ENCODE measurements at places on chromosomes 11 and 22.
A peak's percentile ranks its signal among the peaks of the same experiment; 100 is the strongest.

DNA sequence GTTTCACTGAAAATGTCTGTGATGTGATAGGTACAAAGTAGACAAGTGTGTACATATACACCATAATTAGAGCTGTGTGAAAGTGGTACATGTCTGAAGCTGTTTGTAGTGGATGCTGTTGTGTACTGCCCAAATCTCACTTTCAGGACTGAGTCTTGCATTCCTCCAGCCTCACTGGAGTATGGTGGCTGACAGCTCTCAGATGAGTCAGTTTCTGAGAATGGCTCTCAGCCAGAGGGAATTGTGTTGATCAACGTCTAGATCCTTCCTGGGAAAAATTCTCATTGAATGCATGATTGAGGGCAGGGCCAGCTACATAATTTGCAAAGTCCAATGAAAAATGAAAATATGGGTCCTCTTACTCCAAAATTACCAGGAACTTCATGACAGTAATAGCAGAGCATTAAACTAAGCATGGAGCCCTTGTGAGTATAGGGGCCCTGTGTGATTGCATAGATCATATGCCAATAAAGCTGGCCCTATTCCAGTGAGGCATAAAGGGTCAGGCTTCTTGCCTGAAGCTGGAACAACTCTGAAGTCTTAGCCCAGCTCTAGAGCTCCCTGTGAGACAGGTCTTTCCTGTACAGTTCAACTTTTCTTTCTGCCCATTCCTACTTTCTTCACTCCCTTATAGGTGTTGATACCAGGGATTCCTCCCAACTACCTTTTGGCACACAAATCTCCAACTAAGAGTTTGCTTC, 10.8 kb upstream of the CYP2R1 start:
- peak; percentile 19 for DNase-seq

DNA sequence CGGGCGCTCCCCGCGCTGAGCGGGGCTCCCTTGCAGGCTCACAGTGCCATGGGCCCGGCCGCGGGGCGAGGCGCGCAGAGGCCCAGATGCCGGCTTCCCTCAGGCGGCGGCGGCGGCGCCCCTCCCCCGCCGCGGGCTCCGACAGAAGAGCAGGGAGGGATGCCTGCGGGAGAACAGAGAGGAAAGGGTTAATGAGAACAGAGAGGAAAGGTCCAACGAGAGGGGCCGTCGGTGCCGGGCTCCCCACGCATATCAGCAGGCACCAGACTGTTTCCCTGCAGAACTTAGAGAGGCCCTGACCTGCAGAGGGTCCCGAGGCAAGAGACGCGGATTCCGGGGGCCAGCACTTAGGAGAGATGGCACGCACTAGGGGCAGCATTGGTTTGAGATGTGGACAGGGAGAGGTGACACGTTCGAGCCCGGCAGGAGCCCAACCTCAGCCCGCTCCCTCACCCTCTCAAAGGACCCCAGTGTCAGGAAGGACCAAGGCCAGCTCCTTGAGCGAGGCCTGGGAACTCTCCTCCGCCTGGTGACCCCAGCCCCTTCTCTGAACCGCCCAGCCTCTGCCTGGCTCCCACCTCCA, 9.1 kb downstream of the NRXN2 start:
- no peak for DNase-seq

GRCh38 chr11:118834427-118835028, 43.6 kb upstream of the DDX6 start:
- no peak for DNase-seq

DNA sequence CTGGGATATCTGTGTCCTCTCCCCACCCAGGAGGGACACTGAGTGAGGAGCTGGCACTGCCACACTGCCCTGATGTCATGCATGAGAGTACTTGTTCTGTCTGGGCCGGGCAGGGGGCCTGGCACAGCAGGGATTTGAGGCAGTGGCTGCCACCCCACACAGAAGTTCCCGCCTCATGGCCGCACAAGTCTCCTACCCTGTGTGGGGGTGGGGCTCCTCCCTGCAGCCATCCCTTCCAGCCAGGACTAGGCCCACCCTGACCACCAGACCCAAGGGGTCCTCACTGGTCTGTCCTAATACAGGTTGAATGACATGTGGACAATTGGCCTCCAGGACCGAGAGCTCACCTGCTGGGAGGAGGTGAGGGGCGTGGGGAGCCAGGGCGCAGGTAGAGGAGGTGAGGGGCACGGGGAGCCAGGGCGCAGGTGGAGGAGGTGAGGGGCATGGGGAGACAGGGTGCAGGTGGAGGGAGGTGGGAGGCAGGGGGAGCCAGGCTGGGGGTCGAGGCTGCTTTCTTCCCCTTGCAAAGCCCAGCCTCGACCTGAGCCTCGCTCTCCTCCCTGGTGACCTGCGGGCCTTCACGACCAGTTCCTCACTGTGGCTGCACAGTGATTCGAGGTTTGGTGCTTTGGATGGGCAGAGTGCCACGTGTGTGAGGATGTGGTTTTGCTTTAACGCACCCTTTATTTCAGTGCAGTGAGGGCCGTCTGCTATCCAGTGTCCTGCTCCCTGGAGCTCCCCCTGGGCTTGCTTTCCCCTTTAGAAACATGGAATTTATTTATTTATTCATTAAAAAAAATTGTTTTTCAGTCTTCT, 7.4 kb downstream of the LZTR1 start:
- DNase-seq, result no peak

- DNase-seq, result no peak
Measured at GRCh38 chr11:59281177-59281576, 68.5 kb upstream of the MPEG1 start.

DNA sequence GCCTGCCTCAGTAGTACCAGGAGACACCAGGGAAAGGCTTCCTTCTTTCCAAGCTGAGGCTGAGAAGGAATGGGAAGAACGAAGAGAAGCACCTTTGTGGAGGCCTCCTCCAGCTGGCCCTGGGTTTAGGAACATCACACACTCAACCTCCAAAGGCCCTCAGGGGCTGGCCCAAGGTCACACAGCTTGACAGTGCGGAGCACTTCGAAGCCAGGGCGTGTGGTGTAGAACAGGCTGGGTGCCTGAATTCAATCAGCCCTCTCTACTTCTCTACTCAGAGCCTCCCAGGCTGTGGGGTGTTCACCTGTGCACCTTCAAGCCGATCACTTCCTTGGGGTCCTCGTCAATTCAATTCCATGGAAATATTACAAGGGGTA, 727 bp upstream of the CSDC2 start:
- DNase-seq, result no peak

Measured in body of pancreas (tissue), 4 donors.